ENCODE measurements at places on chromosomes 7 and 10.

DNA sequence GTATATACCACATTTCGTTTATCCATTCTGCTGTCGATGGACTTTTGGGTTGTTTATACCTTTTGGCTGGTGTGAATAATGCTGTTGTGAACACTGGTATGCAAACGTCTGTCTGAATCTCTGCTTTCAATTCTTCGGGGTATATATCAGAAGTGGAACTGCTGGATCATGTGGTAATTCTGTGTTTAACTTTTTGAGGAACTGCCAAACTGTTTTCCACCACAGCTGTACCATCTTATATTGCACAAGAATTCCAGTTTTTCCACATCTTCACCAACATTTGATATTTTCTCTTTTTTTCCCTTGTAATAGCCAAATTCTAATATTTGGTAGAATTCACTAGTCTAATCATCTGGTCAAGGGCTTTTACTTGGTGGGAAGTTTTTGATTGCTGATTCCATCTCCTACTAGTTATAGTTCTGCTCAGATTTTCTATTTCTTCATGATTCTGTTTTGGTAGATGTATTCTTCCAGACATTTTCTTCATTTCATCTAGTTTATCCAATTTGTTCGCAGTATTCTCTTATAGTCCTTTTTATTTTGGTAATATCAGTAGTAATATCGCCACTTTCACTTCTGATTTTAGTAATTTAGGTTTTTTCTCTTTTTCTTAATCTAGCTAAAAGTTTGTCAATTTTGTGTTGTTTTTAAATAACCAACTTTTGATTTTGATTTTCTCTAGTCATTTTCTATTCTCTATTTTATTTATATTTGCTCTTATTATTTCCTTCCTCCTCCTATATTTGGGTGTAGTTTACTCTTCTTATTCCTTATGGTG, 271.2 kb downstream of the ZEB1 start:
- no peak for DNase-seq

GRCh38 chr10:130000918-130001317, 36.8 kb upstream of the EBF3 start:
- no peak for DNase-seq

DNA sequence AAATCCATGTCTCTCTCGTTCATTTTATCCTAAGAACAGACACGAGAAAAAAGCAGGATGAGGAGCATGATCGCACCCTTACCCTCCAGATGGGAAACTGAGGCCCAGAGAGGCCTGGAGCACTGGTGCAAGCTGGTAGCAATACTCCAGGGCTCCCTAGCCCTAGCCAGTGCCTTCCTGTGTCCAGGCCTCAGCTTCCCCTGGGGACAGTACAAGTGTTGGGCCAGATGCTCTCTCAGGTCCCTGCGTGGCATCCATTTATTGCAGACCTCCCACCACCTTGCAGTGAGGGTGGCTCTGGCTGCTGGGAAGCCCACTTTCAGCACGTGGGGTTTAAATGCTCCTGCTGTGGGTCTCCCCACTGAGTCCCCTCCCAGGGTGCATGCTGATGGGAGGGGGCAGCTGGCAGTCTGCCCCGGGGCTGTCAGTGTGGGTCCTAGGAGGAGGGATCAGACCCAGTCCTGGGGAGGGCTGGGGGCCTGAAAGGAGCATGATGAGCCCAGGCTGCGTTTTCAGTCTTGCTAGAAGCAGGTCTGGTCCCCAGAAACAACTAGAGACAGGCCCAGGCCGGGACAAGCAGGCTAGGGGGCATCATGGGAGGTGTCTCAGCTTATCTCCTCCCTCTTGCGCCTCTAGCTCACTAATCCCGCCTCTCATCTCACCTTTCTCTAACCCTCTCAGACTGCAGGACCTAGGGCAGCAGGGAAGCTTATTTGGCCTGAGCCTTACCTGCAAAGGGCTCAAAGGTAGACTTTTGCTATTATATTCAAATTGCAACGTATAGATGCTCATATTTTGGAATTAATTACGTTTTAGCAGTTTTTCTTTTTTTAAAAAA, 662 bp upstream of the PPIF start:
- peak; percentile 17 for DNase-seq

- DNase-seq, result no peak
Measured at GRCh38 chr7:155862123-155862892, 50.0 kb upstream of the SHH start.

GRCh38 chr7:52689912-52690311, 345.5 kb upstream of the POM121L12 start:
- no peak for DNase-seq

DNA sequence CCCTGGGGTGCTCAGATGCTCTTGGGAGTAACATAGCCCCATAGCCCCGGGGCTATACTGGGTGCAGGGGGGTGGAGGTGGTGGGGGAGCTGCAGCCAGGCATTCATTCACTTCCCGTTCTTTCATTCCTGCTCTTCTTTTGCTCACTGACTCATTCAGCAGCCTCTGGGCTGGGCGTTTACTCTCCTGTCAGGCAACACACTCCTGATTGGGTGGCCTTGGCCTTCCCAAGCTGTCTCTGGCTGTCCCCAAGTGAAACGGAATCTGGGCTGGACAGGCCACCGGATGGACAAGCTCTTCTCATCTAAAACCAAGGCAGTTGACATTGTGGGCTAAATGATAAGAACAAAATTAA, 34.6 kb downstream of the CHST3 start:
- no peak for DNase-seq

- DNase-seq, result no peak
Measured at GRCh38 chr10:70418229-70418628, 14.3 kb downstream of the EIF4EBP2 start.

GRCh38 chr10:69662173-69662877, 32.3 kb downstream of the FAM241B start:
- DNase-seq, result no peak

- no peak for DNase-seq
Measured at GRCh38 chr7:32026083-32026425, 44.2 kb downstream of the PDE1C start.

GRCh38 chr10:121553511-121554264, 44.6 kb downstream of the FGFR2 start:
- no peak for DNase-seq

GRCh38 chr10:72027498-72027897, 60.9 kb downstream of the SPOCK2 start:
- DNase-seq, result no peak

- DNase-seq, result no peak
Measured at GRCh38 chr7:91435381-91436059, 171.3 kb downstream of the FZD1 start.

- DNase-seq, result no peak
Measured at GRCh38 chr10:120188950-120189349, 268.1 kb upstream of the PLPP4 start.

- peak; percentile 73 for DNase-seq
Measured at GRCh38 chr7:90596671-90597562, 796 bp downstream of the CDK14 start.

DNA sequence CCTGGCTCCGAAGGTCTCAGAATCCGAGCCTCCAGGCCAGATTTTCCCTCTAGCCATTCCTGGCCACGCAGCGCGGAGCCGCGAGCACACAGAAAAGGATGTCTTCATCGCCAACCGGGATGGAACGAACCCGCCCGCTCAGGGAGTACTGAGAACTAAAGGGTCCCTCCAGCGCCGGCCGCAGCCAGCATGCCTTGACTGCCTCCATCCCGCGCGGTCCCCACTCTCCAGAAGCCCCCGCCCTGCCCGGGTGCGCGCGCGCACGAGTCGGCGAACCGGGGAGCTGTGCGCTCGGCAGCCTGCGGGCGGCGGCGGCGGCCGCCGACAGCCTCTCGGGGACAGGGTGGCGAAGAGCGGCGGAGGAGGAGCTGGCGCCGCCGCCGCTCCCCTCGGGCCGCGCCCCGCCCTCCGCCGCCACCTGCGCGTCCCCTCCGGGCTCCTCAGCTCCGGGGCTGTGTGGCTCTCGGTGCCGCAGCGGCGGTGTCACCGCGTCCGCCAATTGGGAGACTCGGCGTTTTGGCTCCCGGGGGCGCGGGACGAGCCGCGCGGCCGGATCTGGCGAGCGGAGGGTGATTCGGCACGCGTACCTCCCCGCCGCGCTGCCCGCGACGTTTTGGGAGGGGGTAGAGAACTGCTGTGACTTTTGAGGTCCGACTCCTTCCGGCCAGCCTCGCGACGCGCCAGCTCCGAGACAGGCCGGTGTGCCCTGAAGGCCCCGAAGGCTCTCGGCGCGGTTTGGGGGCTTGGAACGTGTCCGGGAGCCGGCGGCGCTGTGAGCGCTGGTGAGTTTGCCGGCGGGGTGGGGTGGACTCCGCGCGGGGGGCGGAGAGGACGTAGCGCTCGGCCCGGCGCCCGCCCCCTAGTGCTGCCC, 453 bp upstream of the GALNT17 start:
- DNase-seq, result peak; percentile 90

GRCh38 chr7:46649876-46650275, 728.8 kb upstream of the IGFBP3 start:
- DNase-seq, result no peak

DNA sequence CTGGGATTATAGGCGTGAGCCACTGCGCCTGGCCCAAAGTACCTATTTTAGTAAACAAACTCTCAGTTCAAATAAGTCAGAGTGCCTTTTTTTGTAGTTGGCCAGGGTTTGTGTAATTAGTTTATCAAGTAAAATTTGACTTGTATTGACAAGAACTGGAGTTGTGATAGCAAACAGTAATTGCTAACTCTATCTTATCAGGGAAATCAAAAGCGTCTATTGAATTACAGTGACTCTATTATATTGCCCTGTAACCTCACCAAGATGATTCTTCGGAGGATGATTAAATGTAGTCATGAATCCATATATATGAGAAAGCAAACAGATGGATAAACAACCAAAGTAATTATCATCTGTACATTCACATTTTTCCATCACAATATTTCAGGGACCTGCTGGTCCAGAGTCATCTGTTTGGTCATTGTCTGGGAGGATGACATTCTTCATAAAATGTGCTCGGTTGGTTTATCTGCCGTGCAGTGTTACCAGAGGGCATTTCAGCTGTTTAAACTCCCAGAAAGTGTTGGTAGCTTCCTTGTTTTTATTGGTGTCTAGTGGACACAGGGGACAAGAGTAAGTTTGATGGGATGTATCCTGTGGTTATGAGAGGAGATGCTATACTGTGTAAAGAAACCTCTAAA, 35.6 kb downstream of the DOCK1 start:
- no peak for DNase-seq

- no peak for DNase-seq
Measured at GRCh38 chr10:76504823-76505222, 1073.4 kb downstream of the LRMDA start.

- DNase-seq, result no peak
Measured at GRCh38 chr7:72183835-72184234, 228.3 kb downstream of the CALN1 start.

DNA sequence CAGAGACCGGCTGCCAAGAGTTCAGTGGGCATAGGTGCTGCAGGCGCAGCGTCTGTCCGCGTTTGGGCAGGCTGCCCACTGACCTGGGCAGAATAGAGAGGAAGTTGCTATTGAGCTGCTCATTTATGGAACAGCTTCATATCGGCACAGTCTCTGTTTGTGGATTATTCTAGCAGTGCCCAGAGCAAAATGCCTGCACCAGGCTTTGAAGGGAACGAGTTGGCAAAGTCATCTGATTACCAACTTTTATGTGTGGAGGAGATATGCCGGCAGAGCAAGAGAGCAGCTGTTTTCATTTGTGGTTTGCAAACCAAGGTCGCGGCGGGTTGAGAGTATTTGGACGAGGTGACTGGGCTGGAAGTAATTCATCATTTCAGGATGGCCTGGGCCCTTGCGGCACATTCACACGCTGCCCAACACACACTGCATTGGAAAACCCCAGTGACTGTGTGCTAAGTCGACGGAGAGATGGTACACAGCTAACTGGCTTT, 228.5 kb downstream of the TCERG1L start:
- DNase-seq, result no peak

GRCh38 chr10:97969538-97970079, 60.8 kb downstream of the CRTAC1 start:
- no peak for DNase-seq

- no peak for DNase-seq
Measured at GRCh38 chr10:114726820-114727271, 68.8 kb upstream of the ABLIM1 start.

DNA sequence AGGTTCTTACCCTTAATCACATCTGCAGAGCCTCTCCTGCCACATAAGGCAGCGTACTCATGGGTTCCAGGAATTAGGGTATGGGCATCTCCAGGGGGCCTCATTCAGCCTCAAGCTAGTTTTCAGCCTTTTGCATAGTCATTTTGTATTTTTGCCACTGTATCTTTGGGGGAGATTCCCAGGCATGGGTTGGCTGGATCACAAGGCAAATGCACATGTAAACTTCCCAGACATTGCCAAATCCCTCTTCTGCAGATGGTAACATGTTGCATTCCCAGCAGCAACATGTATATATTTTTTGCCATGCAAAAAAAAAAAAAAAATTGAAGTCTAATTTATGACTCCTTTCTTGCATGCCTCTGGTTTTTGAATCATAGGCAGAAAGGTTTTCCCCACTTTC, 595.4 kb upstream of the FOXK1 start:
- DNase-seq, result no peak

DNA sequence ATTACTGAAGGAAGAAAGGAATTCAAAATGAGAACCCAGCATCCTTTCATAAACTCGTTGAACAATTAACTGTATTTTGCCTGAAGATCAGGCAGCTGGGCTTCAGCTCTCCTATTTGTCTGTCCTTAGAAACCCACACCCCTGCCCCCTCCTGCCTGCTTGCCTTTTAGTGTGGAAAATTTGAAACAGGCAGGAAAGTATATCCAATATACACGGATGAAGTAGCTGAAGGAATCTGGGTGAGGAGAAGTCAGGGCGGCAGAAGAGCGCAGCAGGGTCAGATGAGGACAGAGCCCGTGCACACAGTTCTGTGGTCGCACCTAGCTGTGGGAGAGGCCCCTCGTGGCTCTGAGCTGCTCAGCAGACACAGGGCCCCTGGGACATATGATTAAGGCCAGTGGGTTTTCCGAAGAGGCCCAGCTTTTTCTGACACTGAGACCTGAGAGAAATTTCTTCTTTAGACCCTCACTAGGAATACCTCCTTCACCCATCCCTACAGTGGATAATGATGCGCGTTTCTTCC, 87.9 kb downstream of the ACTR3B start:
- DNase-seq, result peak; percentile 48

DNA sequence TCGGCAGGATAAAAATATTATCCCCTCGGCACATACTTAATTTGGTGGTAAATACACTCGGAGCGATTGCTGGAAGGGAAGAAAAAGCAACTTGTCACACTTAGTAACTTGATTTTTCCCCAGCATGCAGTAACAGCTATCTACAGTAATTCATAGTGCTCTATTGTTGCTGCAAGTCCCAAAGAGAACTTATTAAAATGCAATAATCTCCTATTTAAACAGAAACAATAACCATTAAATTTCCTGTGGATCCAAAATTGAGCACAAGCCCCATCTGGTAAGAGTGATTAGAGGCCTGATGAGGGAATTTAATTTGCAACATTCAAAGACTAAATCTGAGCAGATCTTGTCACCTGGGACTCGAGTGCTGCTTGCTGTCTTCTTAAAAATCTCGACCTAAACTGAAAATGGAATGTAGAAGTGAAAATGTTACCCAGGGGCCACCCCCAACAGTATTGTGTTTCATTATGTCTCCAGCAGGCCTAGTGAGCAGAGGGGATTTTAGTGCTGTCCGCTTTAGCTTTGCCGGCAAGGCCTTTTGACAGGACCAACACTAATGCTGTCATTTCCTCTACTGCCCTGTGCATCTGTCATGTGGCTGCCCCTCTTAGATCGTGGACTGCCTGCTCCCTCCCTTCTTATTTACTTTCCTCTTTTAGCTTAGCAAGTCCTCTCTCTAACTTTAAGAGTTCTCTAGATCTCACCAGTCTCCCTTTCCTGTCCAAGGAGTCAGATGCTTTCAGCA, 639.7 kb downstream of the AUTS2 start:
- peak; percentile 32 for DNase-seq

- no peak for DNase-seq
Measured at GRCh38 chr10:50420196-50420595, 168.9 kb upstream of the ASAH2 start.
